ENCODE measurements at places on chromosomes 3 and 15. TPM values are rescaled to one million over a fixed set of nuclear protein-coding genes. Genes with fewer than 3 reads are reported as not detected.
A peak's percentile ranks its signal among the peaks of the same experiment; 100 is the strongest.

DNA sequence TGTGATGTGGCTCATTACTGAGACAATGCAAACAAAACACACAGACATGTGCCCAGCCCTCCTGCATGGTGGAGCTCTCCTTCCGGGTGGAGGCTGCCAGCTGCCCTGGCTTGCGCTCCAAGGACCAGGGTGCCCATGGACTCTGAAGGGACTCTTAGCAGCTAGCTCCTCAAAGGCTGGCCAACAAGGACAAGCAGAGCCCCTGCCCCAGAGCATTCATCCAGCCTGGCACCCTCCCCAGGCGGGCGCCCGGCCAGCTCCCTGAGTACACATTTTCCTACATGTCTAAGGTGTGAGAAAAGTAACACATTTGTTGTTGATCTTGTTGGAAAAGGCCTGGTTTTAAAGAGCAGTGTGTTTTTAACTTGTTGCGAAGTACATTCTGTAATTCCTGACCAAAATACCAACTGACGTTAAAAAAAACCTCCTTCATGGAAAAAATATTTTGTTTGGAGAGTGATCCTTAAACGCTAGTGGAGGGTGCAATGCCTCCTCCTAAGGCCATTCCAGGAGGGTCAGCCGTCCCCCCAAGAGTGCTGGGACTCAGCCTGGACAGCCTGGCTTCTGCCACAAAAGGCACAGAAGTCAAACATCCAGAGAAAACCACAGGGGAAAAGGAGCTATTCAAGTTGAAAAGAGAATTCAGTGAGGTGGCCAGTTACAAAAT lies 86.9 kb downstream of the KLF15 start:
- no peak overlapping the region for H3K4me3 ChIP-seq
- H3K27me3 ChIP-seq = peaks cover 21% of the 10 kb centered on the region
- H3K4me1 ChIP-seq = no peaks in the 10 kb centered on the region
- H3K36me3 ChIP-seq = no peaks in the 10 kb centered on the region
- DNase-seq = no peak

- no peaks in the 10 kb centered on the region for H3K27me3 ChIP-seq
- no peak overlapping the region for H3K4me3 ChIP-seq
These were observed 233.0 kb upstream of the POU1F1 start for GRCh38 chr3:87509401-87509800.

GRCh38 chr3:105826778-105827634 lies 41.8 kb downstream of the CBLB start:
- peak overlapping the region; percentile 74 for H3K27ac ChIP-seq
- no peaks in the 10 kb centered on the region for H3K27me3 ChIP-seq

- no peaks in the 10 kb centered on the region for H3K27me3 ChIP-seq
- no peak for DNase-seq
- no peaks in the 10 kb centered on the region for H3K36me3 ChIP-seq
These were observed 592.4 kb downstream of the EPHA3 start for GRCh38 chr3:89699771-89700170.

DNA sequence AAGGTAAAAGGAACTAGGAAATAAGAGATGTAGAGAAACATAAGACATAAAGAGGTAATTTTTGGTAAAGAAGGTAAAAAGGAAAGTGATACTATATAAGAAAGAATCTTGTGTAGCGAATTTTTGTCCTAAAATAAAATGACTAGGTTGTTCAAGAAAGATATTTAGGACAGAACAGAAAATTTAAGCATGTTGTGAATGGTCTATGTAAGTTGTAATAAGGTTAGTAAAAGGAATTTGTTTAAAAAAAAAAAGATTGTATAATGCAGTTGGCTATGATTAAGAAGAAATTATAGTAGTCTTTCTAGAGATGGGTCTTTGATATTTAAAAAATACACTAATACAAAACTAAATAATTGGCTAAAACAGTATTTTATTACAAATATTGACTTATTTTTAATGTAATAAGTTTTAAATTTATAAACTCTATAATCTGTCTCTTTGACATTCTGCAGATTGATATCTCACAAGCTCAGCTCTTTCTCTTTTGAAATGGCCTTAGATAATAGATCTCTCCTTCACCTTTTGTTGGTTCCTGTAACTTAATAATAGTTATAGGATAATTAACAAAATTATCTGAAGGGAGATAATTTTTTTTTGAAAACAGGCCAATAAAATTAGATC lies 3.7 kb upstream of the SLC41A3 start:
- no peak for DNase-seq
- H3K27ac ChIP-seq = no peak overlapping the region
- peaks cover 23% of the 10 kb centered on the region for H3K4me1 ChIP-seq
- H3K27me3 ChIP-seq = peaks cover 4% of the 10 kb centered on the region

GRCh38 chr3:128001576-128001975 lies 50.7 kb upstream of the SEC61A1 start:
- H3K27ac ChIP-seq = no peak overlapping the region
- no peak for DNase-seq
- H3K27me3 ChIP-seq = peaks cover 3% of the 10 kb centered on the region
- no peak overlapping the region for H3K4me3 ChIP-seq
- no peaks in the 10 kb centered on the region for H3K36me3 ChIP-seq

The SSR3 gene
- total RNA-seq = 174 TPM

The RLBP1 gene
- total RNA-seq = not detected

Measured in activated CD4-positive, alpha-beta memory T cell treated with anti-CD3 and anti-CD28 coated beads, Interleukin-2, amount 10 ng/mL, durations not matched to agents 7 days and 5 days (primary cell).